ENCODE measurements at places on chromosomes 5 and 9.

DNA sequence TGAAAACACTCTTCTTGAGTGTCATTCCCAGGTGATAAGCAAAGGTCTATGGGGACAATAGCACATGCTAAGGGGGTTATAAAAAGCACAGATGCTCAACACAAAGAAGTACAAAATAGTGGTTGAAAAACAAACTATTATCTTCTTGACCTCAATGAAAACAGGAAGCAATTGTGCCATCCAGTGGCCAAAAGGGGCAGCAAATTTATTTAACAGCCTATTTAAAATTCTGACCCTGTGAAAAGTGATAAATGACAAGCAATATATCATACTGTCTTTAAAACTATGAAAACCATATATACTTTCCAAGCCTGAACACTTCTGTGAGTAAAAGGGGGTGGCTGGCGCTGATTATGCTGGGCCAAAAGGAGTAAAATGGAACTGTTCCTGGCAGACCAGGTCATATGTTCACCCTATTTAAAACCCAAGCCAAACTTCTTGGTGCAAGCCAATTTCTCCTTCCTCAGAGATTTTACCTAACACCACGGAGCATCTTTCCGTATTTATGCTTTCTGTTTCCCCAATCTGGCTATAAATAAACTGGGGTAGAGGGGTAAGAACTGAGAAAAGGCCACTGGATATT is 29.7 kb downstream of the TEX10 start:
- no peak for DNase-seq

DNA sequence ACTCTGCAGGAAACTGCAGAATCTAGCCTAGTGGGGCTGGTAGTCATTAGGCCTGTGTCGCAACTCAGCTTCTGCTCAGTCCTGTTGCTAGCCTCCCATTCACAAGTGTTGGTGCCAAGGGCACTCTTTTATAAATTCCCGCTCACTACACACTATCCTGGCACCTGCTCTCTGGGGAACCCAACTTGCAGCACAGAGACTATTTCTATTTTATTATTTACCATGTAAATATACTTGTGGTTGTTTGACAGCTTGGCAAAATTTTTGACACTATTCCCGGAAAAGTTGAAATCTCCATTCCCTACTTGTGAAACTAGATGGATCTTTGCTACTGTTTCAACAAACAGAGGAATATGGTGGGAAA is 20.4 kb upstream of the SMC2 start:
- DNase-seq, result no peak

DNA sequence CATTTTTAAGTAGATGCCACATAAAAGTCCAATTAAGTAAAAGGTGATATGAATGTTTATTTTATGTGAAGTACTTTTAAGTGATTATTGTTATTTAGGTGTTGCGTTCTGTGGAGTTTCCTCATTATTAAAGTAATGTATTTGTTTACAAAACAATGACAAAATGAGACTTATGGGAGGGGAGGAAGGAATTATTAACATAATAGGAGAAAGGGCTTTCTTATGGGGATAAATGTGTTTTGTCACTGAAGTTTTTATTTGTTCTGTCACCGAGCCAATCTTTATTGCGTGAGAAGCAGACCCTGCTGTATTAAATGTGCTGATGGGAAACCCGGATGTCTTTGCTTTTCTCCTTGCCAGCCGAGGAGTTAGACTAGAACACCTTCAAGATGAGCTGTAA is 44.5 kb downstream of the TRIO start:
- DNase-seq, result no peak

GRCh38 chr9:129343424-129344375 is 165.6 kb upstream of the IER5L start:
- DNase-seq, result no peak

DNA sequence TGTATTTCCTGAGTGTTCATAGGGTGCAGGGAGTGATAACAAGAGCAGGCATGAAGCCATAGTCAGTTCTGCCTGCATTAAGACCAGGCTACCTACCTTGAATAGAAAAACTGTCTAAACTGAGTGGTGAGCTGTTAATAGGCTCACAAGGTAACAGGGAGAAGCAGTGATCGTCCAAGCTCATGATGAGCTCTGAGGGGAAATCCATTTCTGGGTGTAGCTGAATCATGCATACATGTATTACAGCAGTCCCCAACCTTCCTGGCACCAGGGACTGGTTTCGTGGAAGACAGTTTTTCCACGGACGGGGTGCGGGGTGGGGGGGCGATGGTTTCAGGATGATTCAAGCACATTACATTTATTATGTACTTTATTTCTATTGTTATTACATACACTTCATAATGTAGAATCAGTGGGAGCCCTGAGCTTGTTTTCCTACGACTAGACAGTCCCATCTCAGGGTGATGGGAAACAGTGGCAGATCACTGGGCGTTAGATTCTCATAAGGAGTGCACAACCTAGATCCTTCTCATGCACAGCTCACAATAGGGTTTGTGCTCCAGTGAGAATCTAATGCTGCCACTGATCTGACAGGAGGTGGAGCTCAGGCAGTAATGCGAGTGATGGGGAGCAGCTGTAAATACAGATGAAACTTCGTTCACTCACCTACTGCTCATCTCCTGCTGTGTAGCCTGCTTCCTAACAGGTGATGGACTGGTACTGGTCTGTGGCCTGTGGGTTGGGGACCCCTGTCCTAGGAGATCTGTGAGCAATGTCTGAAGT is 100.0 kb upstream of the IL6ST start:
- no peak for DNase-seq

Data from T follicular helper cell (primary cell).